AML-193 (cell line): ENCODE measurements at places on chromosomes 12 and 14.

DNA sequence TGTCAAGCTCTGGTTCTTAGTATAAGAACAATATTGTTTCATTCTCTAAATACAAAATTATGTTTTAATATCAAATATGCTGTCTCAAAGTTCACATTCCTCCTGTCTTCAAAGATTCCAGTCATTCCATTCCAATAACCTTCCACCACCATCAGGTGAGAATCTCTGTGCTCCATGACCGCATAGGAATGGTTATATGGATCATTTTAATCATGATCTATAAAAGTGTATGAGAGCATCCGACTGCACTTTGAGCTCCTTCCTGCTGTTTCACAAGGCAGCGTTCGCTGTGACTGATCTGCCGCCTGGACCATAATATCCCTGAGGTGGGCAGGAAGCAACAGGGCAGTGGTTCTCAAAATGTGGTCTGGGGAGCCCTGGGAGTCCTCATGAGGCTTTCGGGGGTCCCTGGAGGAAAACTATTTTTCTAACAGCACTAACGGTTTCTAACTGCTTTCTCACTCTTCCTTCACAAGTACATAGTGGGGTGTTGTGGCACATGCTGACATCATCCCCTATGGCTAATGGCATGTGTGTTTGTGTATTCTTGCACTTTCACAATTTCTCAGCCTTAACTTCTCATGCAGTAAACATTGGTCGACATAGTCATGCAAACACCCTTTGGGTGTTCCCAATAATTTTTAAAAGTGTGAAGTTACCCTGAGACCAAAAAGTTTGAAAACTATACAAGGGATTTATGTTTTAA lies 137.4 kb downstream of the ANO2 start:
- DNase-seq = no peak

- no peak for DNase-seq
Observed at GRCh38 chr14:55744321-55744720, 164.3 kb downstream of the KTN1 start.

DNA sequence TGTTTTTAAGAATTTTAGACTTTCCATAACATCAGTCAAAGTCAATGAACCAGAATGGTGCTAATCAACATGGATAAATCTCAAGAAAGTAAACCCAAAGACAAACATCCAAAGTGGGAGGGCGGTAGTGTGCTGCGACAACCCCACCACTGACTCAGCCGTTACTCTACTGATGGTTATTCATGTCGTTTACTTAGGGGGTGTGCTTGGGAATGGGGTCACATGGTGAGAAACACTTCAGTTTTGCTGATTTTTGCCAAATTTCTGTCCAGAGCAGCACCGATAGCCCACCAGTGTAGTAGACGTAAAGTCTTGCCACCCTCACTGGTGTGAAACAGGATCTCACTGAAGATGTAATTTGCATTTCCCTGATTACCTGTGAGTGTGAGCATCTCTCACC lies 99.9 kb downstream of the ADGRD1 start:
- no peak for DNase-seq

DNA sequence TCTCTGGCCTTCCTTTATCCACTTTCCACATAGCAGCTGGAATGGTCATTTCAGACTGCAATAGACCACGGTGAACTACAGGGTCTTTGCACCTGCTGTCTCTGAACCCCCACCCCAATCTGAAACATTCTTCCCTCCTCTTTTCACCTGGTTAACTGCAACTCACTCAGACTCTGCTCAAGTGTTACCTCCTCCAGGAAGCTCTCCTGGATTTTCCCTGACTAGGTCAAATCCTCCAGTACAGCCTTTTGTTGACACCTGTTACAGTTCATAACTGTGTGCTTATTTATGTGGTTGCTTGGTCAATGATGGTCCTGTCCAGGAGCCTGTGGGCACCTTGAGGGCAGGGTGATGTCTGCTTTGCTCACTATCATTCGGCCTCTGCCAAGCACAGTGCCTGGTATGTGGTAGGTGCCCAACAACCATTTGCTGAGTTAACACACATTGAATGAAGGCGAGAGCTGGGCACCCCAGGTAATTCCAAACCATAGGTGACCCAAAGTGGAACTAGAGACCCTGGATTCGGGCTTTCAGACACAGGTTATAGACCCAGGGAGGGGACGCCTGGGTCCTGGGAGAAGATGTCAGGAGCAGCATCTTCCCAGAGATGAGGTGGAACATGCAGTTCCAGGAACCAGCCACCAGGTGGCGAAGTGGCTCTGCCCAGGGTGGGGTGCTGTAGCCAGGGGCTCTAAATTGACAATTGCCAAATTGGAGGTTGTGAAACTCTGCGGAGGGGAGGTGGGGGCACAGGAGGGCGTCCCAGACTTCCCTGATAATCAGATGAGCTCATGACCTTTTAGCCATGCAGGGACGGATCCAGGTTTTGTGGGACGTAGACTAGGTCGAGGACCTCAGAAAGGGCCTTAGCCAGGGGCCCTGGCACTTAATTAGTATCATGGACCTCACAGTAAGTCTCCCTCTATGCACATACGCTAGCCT lies 28.1 kb downstream of the TRPV4 start:
- DNase-seq = peak; percentile 31

GRCh38 chr12:131379738-131380137 lies 331.2 kb upstream of the SFSWAP start:
- DNase-seq = no peak

DNA sequence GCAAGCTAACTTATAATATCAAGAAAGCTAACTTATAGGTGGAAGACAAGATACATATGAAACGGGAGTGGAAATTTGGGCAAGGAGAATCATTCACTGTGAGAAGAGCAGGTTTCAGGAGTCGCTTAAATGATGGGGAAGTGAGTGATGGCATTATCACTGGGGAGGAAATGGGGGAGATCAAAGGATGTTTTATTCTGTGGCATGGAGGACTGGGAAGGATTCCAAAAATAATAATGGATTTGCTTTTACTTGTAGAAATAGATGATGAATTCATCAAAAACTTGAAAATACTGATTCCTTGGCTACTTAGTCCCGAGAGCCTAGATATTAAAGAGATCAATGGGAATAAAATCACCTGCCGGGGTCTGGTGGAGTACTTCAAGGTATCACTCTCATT lies 47.8 kb downstream of the SAV1 start:
- DNase-seq = no peak

DNA sequence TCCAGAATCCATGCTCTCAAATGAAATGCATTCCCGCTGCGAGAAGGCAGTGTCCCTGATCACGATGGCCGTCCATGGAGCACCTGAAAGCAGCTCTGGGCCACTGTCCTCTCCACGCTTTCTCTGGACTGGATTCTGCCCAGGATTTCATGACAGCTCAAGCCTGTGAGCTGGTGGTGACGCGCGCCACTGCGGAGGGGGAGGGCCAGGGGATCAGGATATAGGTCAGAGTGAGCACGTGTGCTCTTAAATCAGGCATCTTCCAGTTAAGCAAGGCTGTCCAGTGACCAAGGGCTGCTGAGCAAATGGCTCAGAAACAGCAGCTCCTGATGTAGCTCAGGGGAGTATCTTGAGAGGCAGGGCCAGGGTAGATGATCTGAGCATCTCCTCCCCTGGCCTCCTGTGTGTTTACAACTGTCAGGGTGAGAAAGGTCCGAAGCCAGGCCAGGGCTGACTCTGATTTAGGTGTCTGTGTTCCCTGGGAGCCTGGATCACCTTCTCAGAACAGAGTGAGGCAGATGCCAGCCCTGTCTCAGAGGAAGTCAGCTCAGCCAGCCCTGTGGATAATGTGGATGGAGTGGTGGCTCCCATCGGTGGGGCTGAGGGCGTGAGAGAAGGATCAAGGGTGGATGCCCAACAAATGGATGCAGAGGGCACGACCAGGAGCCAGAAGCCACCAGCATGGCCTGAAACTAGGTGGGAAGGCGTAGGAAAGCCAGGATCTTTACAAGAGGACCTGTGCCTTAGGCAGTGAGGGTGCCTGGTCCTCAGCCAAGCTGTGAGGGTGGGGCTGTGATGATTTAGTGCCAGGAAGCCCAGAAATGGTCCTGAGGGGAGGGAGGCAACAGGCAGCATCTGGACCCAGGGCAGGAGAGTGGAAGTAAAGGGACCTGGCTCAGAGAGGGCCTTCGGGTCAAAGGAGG lies 55.3 kb downstream of the ELK3 start:
- DNase-seq = no peak

DNA sequence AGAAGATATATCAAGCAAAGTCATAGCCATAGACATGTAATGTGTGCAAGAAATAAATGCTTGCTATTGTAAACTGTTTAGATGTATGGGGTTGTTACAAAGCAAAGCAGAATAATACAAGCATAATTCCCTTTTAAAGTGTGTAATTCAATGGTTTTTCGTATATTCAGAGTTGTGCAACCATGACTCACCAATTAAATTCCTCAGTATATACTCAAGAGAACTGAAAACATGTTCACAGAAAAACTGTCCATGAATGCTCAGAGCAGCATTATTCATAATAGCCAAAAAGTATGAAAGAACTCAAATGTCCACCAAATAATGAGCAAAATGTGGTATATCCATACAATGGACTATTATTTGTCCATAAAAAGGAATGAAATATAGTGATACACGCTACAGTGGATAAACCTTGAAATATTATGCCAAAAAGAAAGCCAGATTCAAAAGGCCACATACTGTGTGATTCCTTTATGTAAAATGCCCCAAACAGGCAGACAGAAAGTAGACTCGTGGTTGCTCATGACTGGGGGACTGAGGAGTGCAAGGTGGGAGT lies 9.3 kb downstream of the GXYLT1 start:
- no peak for DNase-seq

DNA sequence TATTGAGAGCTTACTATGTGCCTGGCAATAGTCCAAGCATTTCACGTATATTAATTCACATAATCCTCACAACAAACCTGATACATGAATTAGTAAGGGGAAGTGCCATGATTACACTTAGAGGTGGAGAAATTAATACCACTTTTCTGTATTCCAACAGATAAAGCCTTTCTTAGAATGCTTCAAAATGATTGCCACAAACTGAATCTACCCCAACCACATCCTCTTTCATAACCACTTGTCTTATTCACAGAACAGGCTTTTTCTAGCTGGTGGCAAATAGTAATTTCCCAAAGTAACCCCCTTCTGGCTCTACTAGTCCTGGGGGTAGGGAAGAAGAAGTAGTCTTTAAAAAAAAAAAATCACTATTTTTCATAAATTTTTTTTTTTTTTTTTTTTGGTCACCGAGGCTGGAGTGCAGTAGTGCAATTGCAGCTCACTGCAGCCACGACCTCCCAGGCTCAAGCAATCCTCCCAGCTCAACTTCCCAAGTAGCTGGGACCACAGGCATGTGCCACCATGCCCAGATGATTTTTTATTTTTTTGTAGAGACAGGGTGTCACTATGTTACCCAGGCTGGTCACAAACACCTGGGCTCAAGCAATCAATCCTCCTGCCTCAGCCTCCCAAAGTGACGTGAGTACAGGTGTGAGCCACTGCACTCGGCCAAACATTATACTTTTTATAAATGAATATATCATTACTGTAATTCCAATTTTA lies 59.0 kb upstream of the ARID2 start:
- peak; percentile 99 for DNase-seq

DNA sequence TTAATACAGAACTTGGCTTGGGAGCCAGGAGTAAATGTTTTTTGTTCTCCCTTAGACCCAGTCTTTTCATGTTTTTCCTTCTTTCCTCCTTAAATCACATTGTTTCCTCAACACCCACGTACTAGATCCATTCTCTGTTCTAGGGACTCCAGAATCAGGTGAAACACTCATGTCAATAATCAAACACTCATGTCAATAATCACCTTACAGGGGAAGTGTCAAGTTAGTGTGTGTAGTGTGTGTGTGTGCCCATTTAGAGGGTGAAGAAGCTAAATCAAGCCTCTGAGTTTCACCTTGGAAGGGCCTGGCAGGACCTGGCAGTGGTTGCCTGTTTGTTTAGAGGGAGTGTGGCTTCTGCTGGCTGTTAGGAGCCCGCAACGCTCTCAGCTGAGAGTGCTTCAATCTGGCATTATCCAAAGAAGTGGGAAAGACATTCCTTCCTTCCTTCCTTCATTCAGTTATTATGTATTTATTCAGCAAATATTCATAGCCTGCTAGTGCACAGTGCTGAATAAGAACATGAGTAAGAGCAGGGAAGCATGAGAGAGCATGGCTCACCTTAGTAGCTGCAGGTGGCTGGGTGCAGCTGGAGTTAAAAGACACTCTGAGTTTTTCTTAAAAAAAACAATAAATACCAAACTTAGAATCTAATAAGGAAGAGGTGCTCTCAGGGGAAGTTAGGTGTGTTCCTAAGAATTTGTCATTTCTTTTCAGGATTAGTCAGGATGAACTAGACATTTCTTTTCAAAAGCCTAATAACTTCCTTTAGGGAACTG lies 17.6 kb upstream of the EID3 start:
- no peak for DNase-seq

GRCh38 chr14:88354358-88354757 lies 31.1 kb upstream of the SPATA7 start:
- DNase-seq = no peak

DNA sequence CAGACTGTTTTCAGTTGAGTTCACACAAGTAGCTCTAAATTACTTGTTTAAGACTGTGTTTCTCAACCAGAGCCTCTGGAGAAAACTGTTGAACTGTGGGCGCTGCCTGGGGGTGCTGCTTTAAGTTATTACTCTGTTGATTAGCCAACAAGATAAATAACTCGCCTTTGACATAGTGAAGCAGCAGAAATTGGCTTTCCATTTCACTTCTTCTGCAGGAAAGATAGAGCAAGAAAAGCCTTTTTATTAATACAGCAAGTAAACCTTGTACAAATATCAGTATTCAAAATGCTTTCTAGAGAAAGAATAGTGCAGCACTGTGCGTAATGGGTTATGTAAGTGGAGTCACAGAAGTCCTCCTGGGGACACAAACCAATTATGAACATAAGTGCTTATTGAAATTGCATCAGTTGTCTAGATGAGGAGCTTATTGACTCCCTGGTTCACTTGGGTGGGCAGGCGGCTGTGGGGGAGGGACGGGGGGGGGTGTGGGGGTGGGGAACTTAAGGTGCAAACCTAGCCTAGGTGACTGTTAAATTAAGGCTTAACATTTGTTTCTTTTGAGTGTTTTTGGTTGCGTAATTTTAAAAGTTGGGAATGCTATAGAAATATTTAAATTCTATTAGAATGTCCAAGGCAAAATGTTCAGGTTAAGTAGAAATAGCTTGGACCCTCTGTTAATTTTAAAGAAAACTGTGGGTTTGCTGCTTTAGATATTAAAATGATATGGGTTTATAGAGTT lies 6.3 kb downstream of the FRS2 start:
- DNase-seq = no peak

DNA sequence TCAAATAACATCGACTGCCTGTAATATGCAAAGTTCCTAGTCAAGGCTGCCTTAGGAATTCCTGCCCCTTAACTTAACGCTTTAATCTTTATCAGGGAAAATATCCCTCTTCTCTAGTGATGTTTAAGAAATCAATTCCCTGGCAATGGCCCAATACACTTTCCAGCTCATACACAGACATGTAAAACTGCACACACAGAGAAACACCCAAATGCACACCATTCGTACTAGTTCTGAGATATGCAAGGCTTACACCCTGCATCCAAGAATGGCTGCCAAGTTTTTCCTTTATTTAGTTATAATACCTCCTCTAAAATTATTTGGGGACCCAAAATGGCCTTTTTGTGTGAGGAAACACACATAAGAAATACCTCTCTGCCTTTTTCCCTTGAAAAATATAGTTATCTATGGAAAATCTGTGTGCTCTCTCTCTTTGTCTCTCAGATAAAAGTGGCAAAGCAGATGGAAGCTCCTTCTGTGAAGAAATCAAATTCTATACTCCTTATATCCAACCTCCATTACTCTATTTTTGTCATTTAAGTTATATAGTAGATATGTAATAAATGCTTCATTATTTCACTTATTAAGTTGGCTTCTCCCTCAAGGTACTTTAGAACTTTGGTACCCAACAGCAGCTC lies 120.0 kb upstream of the MDM1 start:
- no peak for DNase-seq
